Suppressor macrophage (primary cell): ENCODE measurements at places on chromosomes 7 and 10.

GRCh38 chr10:5449823-5450222 lies 37.5 kb downstream of the NET1 start:
- peak; percentile 69 for DNase-seq

- DNase-seq, result peak; percentile 39
These were observed 25.4 kb upstream of the GATAD1 start for GRCh38 chr7:92421676-92422435.

- no peak for DNase-seq
These were observed 220.7 kb downstream of the ADARB2 start for GRCh38 chr10:1516492-1517165.

- DNase-seq, result no peak
These were observed 158.6 kb upstream of the GDF10 start for GRCh38 chr10:47141349-47141748.

- peak; percentile 37 for DNase-seq
These were observed 792 bp downstream of the ZNF746 start for GRCh38 chr7:149496642-149497391.

DNA sequence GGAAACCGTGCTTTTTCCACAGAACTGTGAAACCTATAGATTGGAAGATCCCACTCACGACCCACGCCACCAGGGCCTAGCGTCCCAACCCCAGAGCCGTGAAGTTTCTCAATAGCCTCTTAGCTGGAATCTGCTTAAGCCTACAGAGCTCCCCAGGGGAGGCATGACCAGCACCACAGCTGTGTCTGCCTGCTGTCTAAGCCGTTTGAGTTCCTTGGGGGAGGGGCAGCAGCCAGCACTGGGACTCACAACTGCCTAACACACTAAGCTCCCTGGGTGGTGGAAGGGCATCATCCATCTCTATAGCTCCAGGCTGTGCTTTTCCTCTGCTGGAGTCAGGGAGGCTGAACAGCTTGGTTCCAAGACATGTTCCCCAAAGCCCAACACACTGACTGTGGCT lies 26.0 kb upstream of the TMEM140 start:
- no peak for DNase-seq

DNA sequence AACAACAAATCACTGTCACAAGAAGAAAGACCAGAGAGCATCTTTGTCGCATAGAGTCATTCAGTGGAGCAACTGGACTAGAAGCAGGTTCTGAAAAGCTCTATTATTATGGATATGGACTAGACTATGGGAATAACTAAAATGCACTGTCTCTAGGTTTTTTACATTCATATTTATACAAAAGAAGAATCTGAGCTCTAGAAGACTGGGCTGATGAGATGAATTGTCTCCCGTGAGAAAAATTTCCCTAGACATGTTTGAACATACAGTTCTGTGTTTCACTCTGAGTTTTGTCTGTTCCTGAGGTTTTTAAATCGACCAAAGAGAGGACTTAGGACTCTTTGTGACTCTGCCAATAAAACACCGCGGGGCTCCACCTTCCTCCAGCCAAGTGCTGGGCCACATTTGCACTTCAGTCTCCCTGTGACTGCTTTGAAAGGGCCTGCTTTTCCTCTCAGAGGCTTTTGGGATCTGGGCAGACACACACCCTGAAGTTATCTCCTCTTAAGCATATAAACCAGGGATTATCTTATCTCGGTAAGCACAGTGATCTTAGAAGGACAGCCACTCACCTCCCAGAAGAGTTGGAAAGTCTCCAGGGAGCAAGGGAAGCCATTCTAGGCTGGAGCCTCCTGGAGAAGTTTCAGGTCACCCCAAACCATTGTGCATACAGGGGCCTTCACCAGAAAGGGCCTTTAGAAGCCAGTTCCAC lies 101.0 kb upstream of the JCAD start:
- no peak for DNase-seq

DNA sequence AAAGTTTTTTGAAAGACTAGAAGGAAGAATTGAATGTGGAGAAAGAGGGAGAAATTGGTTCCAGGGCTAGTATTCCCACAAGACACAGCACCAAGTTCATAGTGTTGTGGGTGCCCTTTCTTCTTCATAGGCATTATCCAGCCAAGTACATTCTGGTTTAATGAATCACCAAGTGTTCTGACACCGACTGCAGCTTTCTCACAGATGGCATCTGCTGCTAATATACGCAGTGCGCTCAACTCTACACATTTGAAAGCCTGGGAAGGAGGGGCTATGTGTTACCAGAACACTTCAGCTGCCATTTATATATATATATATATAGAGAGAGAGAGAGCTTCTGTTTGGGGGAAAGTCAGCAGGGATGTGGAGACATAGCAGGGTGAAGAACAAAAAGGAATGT lies 1168.4 kb downstream of the GATA3 start:
- no peak for DNase-seq

- DNase-seq, result no peak
These were observed 120.4 kb downstream of the PKD1L1 start for GRCh38 chr7:47827871-47828270.

- peak; percentile 14 for DNase-seq
These were observed 262.8 kb upstream of the KLF14 start for GRCh38 chr7:130996833-130997231.

GRCh38 chr7:97460433-97460832 lies 271.5 kb upstream of the TAC1 start:
- DNase-seq, result no peak

DNA sequence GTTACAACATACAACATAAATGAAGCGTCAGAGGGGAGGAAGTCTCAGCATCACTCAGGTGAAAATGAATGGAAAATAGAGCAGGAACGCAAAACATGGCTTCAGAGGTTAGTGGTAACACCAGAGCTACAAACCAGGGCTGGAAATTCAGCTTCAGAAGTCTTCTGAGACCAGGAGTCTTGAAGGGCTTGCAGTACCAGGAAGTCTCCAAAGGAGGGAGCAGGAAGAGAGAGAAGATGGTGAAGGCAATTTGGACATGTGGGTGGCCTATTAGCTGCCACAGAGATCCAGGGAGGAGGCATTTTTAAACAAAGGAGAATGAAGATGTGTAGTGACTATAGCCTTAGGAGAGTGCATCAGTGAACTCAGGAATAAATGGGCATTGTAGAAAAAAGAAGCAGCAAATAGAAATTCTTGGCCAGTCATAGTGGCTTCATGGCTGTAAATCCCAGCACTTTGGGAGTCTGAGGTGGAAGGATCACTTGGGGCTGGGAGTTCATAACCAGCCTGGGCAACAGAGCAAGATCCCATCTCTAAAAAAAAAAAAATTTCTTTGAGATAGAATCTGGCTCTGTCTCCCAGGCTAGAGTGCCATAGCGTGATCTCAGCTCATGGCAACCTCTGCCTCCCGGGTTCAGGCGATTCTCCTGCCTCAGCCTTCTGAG lies 9.3 kb upstream of the TET1 start:
- DNase-seq, result peak; percentile 76

- DNase-seq, result peak; percentile 41
These were observed 14.8 kb downstream of the ZNF33A start for GRCh38 chr10:38025283-38025682.

- DNase-seq, result no peak
These were observed 42.3 kb downstream of the SH2D4B start for GRCh38 chr10:80579849-80580637.

DNA sequence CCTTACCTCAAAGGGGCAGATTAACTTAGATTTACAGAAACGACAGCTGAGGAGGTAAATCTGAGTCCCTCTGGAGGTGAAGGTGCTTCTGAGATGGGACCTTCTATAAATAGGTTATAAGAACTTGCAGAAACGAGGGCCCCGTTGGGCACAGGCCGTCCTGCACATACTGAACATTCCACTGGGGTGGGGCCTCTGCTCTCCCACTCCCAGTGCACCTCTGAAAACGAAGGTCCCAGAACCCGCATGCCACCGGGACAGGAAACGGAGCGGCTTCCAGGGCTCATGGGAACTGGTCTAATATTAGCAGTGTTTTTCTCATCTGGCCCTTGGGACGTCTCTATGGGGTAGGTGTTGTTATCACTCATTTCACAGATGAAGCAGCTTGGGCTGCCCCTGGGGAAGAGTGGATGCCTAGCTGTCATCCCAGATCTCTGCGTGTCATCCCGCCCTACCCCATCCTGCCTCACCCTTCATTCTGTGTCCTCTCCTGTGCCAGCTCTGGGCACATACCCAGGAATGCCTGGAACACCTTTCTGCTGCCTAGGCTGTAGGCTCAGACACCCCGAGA lies 19.6 kb downstream of the C10orf62 start:
- no peak for DNase-seq

GRCh38 chr10:3081383-3081981 lies 14.1 kb downstream of the PFKP start:
- no peak for DNase-seq

DNA sequence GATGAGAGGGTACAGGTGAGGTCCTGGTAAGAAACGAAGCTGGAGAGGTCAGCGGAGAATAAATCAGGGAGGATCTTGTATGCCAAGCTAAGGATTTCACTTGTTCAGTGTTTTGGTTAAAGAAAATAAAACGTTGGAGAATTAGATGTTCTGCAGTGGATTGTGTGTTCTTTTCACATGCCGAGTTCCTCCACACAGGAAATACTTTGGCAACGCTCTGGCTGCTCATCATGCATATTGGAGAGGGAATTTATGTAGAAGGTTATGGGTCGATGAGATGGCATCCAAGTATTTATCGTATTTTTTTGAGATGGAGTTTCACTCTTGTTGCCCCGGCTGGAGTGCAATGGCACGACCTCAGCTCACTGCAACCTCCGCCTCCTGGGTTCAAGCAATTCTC lies 11.0 kb downstream of the RPS24 start:
- DNase-seq, result no peak
